ENCODE measurements at places on chromosomes 4 and X. TPM values are rescaled to one million over a fixed set of nuclear protein-coding genes. Genes with fewer than 3 reads are reported as not detected.

Gene NOCT
- 5.0 TPM for total RNA-seq

Gene ANXA10
- total RNA-seq = 4.6 TPM

Gene PLP1
- total RNA-seq = 0.26 TPM

Gene ZFX
- 28.4 TPM for total RNA-seq

Gene PALLD
- total RNA-seq = 62.4 TPM

Gene ATP8A1
- total RNA-seq = 2.2 TPM

Gene SHOX
- total RNA-seq = not detected

Gene NKX6-1
- 6.5 TPM for total RNA-seq

Gene HSD17B13
- total RNA-seq = under 0.01 TPM

Gene MAMLD1
- total RNA-seq = 0.32 TPM
